ENCODE measurements at places on chromosomes 12 and 14.

- DNase-seq = no peak
Observed at GRCh38 chr12:12474471-12474928, 88.2 kb downstream of the DUSP16 start.

DNA sequence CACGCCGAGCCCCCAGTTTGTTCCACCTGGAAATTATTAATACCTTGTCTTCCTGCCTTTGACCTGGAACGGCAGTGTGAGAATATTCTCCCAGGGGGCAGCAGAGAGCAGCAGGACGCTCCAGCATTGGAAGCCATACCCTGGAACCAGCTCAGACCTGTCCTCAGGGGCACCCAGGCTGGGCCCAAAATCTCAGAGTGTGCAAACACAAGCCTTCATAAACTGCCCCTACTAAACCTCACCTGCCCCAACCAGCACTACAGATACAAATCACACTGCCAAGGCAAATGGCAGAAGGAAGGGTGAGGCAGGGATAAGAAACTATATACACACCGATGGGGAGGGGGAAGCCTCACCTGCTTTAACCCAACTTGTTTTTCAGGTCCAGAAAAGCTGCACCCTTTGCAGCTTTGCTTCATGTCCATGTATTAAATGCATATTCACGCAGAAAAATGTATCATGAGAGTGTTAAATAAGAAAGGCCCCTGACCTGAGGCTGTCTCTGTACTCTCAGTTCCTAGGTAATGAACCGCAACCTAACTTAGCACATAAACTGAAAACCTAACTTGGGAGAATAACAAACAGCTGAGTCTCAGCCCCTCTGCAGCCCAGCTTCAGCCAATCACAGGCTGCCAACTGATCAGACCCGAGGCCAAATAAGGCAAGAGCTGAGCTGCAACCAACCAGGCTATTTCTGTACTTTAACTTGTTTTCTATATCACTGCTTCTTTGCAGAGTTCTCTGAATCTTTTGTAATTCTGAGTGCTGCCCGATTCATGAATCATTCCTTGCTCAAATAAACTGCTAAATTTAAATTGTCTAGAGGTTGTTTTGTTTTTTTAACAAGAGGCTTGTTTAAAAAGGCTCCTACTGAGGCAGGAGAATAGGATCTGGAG, 130.1 kb downstream of the SPTSSA start:
- DNase-seq = peak; percentile 72

- DNase-seq = no peak
Observed at GRCh38 chr14:36518586-36519430, 1.2 kb downstream of the NKX2-1 start.

- no peak for DNase-seq
Observed at GRCh38 chr12:122856999-122857671, 21.9 kb downstream of the HIP1R start.

DNA sequence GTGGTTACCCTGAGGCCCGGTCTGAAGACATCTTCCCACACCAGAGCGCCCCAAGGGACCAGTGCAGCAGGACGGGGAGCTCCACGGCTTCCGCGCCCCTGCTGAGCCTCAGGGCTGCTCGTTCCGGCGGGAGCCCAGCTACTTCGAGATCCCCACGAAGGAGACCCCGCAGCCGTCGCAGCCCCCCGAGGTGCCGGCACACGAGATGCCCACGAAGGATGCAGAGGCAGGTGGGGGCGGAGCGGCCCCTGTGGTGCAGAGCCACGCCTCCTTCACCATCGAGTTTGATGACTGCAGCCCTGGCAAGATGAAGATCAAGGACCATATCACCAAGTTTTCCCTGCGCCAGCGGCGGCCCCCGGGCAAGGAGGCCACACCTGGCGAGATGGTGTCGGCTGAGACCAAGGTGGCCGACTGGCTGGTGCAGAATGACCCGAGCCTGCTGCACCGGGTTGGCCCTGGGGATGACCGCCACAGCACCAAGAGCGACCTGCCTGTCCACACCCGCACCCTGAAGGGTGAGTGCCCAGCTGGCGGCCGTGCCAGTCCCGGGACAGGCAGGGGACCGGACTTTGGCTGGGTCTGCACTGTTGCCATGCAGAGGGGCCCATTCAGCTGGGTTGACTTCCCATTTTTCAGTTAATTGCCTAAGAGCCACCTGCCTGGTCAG, 18.1 kb downstream of the CEP170B start:
- no peak for DNase-seq

GRCh38 chr12:123271001-123271668, 521 bp downstream of the CDK2AP1 start:
- DNase-seq = peak; percentile 75

DNA sequence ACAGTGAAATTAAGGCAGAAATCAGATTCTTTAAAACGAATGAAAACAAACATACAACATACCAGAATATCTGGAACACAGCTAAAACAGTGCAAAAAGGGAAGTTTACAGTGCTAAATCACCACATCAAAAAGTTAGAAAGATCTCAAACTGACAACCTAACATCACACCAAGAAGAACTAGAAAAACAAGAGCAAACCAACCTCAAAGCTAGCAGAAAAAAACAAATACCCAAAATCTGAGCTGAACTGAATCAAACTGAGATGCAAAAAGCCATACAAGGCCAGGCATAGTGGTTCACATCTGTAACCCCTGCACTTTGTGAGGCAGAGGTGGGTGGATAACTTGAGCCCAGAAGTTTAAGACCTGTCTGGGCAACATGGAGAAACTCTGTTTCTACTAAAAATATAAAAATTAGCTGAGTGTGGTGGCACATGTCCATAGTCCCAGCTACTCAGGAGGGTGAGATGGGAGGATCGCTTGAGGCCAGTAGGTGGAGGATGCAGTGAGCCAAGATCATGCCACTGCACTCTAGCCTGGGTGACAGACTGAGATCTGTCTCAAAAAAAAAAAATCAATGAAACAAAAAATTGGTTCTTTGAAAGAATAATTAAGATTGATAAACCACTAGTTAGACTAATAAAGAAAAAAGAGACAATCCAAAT, 33.2 kb upstream of the LDHB start:
- no peak for DNase-seq

Measured in naive thymus-derived CD8-positive, alpha-beta T cell (primary cell).